DMS53 (cell line): ENCODE measurements at places on chromosomes 4 and X.
A peak's percentile ranks its signal among the peaks of the same experiment; 100 is the strongest.

DNA sequence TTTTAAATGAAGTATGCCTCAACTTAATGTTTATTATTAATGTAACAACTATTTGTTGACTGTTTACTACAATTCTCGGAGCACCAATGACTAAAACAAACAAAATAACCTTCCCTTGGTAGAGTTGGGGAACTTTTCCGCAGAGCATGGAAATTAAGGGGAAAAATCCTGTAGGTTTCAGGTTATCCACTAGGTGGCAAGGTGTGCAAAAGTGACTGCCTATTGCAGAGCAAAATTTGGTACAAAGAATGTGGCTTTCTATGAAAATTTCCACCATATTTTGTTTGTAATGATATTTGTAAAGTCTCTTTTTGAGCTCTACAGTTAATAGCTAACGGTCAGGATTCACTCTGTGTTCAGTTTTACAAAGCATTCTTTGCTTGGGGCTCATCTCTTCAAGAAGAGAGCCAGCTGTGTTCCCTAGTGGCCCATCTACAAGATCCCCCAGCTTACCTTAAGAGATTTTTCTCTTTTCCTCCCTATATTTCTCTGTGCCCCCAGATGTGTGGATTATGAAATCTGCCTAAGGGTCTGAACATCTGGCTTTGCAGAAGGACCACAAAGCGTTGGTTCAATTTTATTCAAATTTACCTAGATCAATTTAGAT, 61.1 kb downstream of the FBXO8 start:
- DNase-seq: peak; percentile 54

DNA sequence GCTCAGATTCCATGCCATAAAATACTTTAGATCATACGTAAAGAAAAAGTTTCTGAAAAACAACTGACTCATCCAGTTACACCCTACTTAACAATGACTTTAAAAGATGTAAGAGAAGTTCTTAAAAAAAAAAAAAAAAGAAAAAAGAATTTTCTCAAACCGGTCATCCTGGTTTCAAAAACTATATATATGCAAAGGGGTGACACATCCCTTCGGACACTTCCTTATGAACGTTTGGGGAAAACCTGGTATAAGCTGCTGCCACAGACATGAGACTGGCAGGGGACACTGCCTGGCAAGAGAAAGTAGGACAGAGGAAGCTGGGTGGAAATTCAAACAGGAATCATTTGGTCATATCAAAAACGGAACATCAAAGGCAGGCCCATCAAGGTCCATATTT, 81.2 kb upstream of the PRSS48 start:
- DNase-seq: peak; percentile 34

DNA sequence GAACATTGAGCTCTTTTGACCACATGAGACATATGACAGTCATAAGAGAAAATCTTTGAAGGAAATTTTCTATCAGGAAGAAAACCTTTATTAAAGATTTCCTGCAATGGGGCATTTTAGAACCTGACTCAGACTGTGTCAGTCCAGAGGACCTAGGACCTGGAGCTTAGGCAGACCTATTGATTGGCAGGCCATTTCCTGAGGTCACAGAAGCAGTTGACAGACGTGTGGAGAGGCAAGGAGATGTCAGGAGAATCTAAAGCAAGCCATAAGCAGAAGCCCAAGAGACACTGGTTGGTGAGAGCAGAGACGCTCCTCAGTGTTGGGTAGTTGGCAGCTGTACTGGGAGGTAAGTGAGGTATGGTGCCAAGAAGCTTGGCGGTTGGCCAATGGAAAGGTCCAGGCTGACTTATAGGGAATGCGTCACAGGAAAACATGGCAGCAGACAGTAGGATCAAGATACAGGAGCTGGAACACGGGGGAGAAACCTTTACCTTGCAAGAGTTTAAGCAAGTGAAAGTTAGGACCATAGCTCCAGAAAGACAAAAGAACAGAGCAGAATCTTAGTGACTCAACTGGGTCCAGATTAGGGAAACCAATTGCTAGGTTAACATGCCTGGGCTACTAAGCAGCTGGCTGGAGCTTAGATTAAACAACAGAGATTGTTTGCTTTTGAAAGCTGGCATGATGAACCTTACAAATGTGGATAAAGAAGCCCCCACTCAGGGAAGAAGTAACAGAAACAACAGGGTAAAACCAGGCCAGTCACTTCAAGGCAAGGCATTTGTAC, 18.6 kb downstream of the PALLD start:
- DNase-seq: peak; percentile 32

GRCh38 chrX:112669824-112670223, 9.9 kb downstream of the LHFPL1 start:
- DNase-seq: no peak

DNA sequence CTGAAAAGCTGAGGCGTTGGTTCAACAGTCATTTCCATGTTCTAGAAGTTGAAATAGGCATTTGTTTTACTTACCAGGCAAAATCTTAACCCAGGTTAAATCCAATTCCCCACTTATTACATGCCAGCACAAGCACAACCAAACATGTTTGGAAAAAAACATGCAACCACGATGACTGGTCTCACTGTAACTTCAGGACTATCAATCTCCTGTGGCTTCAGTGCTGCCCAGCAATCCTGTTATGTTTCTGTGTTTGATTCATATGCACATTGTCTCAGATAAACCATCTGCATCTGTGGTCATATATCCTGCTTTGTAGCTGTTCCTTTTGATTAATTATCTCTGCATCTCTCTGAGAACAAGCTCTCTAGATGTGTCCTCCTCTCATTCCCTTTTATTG, 28.3 kb downstream of the PRDM8 start:
- DNase-seq: no peak

- no peak for DNase-seq
Measured at GRCh38 chr4:3598695-3599227, 66.5 kb upstream of the LRPAP1 start.

- peak; percentile 27 for DNase-seq
Measured at GRCh38 chrX:31320740-31321139, 248.9 kb upstream of the FTHL17 start.

GRCh38 chrX:38660395-38661102, 99.2 kb downstream of the TSPAN7 start:
- peak; percentile 24 for DNase-seq

DNA sequence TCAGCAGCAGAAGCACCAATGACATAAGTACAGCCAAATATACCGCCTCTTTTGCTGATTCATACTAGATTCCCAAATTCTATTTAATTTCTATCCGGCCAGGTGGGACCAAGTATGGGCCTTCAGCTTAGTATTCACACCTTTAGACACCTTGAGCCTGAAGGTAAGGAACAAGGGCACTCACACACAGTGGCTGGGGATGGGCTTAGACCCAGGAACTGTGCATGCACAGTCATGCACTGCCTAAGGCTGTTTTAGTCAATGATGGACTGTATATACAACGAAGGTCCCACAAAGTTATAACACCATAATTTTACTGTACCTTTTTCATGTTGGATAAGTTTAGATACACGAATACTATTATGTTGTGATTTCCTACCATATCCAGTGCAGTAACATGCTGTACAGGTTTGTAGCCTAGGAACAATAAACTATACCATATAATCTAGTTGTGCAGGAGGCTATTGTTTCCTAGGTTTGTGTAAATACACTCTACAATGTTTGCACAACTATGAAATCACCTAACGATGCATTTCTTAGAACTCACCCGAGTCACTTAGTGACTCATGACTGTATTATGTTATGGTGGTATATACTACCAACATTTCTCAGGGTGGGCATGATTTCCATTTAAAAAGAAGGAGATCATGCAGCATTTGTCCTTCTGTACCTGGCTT, 9.7 kb upstream of the CLNK start:
- DNase-seq: peak; percentile 97

DNA sequence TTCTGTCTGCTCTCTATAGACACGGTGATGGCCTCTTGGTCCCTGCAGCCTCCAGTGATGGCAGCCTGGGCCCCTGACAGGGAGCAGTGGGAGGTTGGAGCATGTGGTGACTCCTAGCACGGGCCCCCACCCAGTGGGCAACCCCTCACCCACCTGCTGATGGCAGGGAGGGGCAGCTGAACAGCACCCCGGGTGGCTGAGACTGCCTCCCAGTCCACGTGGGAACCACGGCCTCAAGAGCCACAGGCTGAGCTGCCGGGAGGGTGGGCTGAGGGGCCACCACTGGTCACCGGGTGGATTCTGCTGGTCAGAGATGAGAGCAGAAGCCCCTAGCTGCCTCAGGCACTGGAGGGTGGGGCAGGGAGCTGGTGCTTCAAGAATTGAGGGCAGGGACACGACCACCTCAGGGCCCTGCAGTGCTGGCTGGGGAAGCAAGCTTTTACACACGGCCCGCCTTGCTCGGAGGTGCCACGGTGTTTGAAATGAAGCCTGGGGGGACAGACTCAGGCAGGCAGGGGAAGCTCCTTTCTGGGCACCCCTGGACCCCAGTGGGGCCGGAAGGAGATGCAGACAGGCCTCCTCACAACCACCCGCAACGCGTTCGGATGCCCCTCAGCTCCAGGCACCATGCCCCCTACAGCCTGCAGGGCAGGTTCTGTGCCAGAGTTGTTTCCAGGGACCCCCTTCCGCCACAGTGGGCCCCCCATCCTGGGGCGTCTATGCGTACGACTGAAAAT, 6.3 kb upstream of the HAUS3 start:
- no peak for DNase-seq
